ENCODE measurements at places on chromosomes 12 and 14. TPM values are rescaled to one million over a fixed set of nuclear protein-coding genes. Genes with fewer than 3 reads are reported as not detected.

- no peak for DNase-seq
Measured at GRCh38 chr12:958588-959123, 9.2 kb upstream of the RAD52 start.

- no peak for DNase-seq
Measured at GRCh38 chr14:56650048-56650447, 70.5 kb downstream of the TMEM260 start.

GRCh38 chr12:4320497-4320852 is 538 bp upstream of the TIGAR start:
- no peak for DNase-seq

DNA sequence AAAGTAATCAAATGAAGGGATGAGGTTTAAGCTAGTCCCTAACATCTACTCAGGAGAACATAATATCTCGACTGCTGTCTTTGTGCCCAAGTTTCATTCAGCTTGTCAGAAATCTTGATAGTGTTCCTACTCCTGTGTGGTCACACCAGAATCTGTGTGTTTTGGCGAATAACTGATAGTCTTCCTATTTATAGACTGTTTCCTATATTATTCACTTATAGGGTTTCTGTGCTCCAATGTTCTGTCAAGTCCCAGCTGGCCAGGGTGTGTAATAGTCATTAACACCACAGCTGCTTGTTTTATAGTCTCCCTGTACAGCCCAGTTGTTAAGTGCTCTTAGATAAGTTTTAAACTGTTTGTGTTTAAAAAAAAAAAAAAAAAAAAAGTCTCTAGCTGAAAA is 45.9 kb downstream of the GPR135 start:
- DNase-seq, result no peak

DNA sequence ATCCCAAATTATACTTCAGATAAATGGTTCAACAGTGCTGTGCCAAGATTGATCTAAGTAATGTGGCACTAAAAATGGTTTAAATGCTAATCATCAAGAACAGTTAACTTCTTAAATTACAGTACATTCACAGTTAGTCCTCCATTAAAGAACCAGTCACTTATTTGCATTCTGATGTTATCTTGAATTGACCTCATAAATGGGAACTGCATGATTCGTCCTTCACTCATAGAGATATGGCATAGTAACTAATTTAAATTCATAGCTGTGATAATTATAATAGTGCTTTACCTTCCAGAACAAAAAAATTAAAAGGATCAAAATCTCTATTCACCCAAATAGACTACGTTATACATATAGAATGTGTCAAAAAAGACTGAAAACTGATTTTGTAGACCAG is 61.1 kb downstream of the COCH start:
- no peak for DNase-seq

DNA sequence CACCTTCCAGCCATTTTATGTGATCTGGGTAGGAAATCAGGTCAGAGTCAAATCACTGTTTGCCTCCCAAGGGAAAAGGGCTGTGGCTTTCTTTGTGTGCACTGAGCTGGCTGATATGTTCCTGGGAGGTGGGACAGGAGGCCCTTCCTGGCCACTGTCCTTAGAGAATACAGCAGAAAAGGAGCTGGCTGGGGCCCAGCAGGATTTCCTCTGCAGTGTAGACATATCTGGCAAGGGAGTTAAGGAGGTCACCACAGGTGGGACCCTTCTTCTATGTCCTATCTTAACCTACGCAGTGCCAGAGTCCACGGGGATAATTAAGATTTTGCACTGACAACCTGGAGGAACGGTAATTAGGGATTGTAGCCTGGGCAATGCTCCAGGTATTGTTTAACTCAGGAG is 145.3 kb downstream of the NTF3 start:
- no peak for DNase-seq

DNA sequence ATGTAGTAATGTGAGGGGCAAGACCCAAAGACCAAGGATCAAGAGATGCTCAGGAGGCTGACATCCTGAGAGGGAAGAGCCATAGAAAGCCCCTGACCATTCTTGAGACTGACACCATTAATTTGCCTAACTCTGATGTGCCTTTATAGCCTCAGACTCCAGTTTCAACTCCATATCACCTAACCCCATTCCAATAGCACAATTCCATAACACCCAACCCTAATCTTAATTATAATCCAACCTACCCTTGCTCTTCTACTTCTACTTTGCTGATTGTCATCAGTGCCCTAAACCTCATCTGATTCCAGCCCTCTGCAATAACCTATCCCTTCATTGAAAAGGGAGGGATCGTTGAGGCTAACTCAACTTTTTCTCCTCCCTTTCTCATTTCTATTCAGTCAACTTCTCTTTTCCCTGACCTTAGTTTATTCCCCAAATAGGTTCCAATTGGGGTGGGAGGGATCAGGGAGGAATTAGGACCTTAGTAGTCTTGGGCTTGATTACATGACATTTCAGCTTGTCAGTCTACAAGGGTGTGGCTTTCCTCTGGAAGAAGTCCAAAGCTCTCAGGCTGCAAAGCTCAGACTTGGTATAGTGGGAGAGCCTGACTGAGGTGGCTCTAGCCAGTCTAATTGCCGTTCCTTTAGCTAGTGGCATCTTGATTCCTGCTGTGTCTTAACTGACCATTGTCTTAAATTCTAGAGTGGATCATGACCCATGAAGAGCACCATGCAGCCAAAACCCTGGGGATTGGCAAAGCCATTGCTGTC is 3.1 kb downstream of the PFKM start:
- DNase-seq, result no peak

- DNase-seq, result no peak
Measured at GRCh38 chr12:13627536-13627935, 353.9 kb downstream of the GRIN2B start.

DNA sequence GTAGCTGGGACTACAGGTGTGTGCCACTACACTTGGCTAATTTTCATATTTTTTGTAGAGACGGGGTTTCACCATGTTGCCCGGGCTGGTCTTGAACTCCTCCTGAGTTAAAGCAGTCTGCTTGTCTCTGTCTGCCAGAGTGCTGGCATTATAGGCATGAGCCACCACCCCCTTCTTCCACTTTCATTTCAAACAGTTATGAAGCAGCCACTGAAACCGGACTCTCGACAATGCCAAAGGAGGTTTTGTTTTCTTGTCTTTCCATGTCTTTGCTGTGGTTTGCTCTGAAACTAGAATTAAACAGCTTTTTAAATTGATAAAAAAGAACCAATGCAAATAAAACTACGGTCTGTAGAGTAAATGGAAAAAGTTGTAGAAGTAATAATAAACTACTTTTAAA is 30.4 kb downstream of the RAP1B start:
- no peak for DNase-seq

- no peak for DNase-seq
Measured at GRCh38 chr14:86462193-86462753, 932.3 kb downstream of the FLRT2 start.

DNA sequence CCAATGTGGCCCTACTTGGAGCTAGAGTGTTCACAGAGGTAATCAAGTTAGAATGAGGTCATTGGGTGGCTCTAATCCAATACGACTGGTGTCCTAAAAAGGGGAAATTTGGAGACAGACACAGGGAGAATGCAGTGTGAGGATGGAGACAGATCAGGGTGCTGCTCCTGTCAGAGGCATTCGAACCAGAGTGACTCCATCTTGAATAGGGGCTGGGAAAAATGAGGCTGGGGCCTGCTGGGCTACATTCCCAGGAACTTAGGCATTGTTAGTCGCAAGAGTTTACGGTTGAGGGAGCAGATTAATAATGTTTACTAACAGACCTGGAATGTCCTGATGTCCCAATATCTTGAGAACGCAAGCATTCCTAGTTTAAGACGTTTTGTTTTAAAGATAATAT is 20.2 kb downstream of the TNFAIP2 start:
- no peak for DNase-seq

GRCh38 chr12:11768233-11768965 is 118.9 kb downstream of the ETV6 start:
- no peak for DNase-seq

DNA sequence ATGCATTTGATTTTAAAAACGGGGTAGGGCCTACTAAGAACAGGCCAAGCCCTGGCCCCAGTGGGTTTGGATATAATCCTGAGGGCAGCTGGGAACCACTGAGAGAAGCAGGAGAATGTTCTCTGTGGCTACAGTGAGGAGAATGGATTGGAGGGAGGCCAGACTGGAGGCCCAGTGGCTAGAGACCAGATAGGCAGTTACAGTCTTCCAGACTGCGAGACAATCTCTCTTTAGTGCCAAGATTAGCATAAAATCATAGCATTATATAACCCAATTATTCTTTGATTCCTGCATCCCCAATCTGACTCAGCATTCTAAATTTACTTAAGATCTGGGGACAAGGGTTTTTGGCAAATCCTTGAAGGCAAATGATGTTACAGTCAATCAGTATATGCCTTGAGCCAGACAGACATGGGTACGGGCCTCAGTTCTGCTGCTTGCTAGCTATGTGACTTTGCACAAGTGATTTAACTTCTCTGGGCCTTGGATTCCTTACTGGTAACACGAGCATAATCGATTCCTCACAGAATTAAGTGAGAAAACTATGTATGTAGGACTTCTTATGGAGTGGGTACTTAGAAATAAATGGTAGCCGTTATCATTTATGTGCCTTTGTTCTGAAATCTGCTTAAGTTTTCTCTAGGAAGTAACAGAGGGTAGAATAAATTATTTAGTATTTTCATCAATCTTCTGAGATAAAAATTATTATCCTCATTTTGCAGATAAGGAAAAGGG is 18.3 kb downstream of the NINJ2 start:
- no peak for DNase-seq

DNA sequence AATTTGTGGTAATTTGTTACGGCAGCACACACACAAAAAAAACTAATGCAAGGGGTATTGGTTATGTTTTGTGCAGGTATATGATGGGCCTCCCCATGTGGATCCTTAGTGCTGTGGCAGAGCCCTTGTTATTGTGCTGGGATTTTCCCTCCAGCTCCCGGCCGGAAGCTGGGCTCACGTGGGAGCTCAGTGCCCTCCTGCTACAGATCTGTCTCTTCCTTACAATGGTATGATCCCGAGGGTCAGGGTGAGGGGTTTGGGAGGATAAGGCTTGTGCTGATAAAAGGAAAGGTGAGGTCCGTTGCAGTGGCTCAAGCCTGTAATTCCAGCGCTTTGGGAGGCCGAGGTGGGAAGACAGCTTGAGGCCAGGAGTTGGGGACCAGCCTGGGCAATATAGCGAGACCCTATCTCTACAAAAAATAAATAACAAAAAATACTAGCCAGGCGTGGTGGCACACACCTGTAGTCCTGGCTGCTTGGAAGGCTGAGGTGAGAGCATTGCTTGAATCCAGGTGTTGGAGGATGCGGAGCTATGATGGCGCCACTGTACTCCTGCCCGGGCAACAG is 861 bp upstream of the SLC48A1 start:
- DNase-seq, result no peak

DNA sequence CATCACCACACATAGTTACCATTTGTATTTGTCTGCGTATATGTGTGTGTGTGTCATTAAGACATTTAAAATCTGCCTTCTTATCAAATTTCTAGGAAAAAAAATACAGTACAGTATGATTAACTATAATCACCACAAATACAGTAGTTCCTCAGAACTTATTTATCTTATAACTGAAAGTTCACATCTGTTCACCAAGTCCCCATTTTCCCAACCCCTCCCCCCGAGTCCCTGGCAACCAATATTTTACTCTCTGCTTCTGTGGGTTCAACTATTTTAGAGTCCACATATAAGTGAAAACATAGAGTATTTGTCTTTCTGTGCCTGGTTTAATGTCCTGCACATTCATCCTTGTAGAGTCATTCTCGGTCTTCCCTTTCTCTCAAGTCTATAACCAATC is 12.3 kb downstream of the CAPS2 start:
- DNase-seq, result no peak

DNA sequence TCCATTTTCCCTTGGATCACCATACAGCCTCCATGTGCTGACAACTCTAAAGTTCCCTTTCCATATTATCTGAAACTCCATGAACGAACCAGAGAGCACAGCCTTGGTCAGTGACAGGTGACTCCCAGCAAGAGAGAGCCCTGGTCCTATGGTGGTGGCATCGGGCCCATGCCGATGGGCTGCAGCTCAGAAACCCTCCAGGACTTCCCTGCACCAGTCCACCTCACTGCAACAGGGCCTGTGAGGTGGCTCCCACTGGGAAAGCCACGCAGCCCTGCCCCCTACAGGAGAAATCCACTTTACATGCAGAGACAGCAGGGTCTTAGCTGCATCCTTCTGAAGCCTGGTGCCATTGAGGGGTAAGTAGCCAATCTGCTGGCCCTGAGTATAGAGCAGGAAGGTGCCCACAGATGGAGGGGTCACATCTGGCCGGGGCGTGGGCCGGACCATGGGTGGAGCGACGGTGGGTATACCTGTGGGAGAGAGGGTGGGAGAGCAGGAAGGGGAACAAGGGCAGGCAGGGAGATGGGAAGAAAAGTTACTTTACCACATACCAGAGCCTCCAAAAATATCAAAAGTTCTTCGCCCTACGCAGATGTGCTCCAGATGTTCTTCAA is 24.7 kb downstream of the RTRAF start:
- no peak for DNase-seq

GRCh38 chr12:26047401-26048226 is 77.2 kb downstream of the BHLHE41 start:
- DNase-seq, result no peak

GRCh38 chr12:23376238-23376637 is 573.2 kb downstream of the SOX5 start:
- DNase-seq, result no peak

DNA sequence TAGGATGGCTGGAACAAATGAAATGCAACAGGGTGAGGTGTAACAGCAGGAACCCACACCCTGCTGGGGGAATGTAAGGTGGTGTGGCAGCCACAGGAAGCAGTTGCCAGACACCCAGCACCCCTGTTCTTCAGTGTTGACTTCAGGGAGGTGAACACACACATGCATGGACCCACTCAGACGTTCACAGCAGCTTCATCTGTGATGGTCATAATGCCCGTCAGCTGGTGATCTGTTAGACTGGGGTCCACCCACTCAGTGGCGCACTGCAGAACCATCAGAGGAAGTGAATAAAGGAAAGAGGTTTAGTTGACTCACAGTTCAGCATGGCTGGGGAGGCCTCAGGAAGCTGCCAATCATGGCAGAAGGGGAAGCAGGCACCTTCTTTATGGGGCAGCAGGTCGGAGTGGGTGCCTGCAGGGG is 22.7 kb upstream of the TEX22 start:
- DNase-seq, result no peak

GRCh38 chr12:6772331-6772695 is at the start of gene LAG3:
TSS of gene LAG3 (plus strand) at chr12:6772520. CDS start at chr12:6772853, 333 bp downstream.
- DNase-seq, result no peak

RAPGEF3 gene
- total RNA-seq, result 11.4 TPM

SIX1 gene
- total RNA-seq, result not detected

KIF21A gene
- total RNA-seq, result 27.4 TPM

CEBPE gene
- not detected for total RNA-seq

GALC gene
- 24.3 TPM for total RNA-seq

FAM234B gene
- 1.9 TPM for total RNA-seq

Data from mucosa of descending colon (tissue), 3 donors.